Activated T-cell treated with anti-CD3 and anti-CD28 coated beads, Interleukin-2, amount 50 U/mL, for 4 hours (primary cell): ENCODE measurements at places on chromosomes 16 and 17. TPM values are rescaled to one million over a fixed set of nuclear protein-coding genes. Genes with fewer than 3 reads are reported as not detected.
A peak's percentile ranks its signal among the peaks of the same experiment; 100 is the strongest.

- DNase-seq, result no peak
Measured at GRCh38 chr17:19979917-19980770, 2.5 kb upstream of the AKAP10 start.

DNA sequence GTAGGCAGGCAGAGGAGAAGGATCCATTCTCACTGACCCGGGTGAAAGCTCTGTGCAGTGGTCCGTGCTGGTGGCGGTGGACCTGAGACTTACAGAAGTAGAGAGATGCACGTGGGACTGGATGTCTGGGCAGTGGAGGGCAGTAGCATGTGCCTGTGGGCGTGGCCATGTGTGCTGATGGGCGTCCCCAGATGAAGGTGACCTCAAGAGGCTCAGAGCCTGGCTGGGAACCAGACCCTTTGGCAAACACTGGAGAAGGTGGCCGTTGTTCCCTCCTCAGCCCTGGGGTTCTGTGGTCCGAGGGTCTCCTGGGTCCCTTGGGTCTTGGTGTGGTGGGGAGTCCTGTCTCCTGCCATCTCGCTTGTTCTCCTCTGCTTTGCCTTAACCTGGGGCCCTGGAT is 15.6 kb downstream of the WSCD1 start:
- no peak for DNase-seq

DNA sequence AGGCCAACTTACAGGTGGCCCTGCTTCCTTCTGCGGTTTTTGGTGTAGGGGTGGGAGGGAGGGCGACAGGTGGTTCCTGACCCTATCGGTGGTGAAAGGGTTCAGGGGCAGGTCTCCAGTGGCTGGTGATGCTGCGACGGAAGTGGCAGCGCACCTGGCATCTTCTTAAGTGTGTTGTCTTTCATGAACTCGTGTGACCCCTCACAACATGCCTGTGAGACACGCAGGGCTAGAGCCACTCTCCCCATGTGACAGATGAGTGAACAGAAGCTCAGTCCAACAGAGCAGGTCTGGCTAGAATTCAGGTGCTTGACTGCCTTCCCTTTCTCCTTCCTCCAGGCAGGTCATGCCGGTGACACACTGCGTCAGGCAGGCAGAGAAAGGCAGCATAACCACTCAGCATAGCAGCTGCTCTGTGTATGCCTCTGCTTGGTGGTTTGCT is 8.0 kb downstream of the TNFAIP1 start:
- no peak for DNase-seq

- DNase-seq, result no peak
Measured at GRCh38 chr17:7716901-7717755, at the start of gene DNAH2. Gene DNAH2, plus strand, starts transcription at chr17:7717744. Its CDS starts 1,991 bp downstream, at chr17:7719735.

DNA sequence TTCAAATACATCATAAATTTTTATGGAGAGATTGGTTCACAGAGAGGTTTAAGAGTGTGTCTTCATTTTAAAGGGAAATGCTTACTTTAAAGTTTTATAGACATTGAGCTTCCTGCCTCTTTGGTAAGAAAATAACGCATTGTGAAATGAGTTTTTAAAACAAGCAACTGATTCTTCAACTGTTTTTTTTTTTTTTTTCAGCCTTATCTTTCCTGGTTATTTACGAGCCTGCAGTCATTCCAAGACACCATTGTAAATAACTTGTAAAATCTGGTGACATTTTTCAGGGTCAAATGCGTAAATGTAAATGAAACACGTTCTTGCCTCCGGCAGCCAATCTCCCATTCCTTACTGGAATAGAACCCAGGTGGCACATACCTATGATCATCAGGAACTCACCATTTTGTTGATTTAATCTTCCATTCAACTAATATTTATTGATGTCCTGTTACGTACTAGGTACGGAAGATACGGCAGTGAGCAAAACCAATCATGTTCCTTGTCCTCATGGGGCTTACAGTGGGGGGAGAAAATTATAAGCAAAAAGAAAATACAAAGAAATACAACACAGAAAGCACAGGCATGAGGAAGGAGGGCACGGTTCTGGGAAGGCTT is 33.2 kb upstream of the CDYL2 start:
- DNase-seq, result no peak

DNA sequence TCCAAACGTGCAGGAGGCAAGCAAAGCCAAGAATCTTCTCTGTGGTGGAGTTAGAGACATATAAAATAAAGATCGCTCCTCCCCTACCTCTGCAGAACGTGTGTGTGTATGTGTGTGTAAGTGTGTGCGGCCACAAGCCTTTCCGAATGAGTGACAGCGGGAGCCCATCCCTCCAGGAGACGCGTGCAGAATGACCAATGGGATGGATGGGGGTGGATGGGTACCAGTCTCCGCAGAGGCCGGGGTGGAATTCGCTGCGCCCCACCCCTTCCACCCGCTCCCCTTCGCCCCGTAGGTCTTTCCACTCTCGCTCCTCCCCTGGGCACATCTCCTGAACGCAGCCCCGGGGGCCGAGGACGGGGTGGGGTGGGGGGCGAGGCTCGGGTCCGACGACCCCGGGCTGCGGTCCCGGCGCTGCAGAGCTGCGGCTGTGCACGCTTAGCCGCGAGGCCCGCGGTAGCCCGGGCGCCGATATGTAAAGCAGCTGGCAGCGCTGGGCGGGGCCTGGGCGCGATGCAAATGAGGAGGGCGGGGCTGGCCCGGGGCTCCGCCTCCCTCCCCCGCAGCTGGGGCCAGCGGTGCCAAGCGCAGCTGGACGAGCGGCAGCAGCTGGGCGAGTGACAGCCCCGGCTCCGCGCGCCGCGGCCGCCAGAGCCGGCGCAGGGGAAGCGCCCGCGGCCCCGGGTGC is at the start of gene PRKCB:
TSS of gene PRKCB (plus strand) at position 594 of the 688 bp plus-strand sequence.
- peak; percentile 88 for DNase-seq

- DNase-seq, result no peak
Measured at GRCh38 chr17:31476525-31477416, 85.3 kb downstream of the RAB11FIP4 start.

GRCh38 chr16:88705076-88705684 is 1.0 kb downstream of the RNF166 start:
- DNase-seq, result no peak

- DNase-seq, result no peak
Measured at GRCh38 chr17:6940186-6940649, 55.6 kb upstream of the ALOX12 start.

DNA sequence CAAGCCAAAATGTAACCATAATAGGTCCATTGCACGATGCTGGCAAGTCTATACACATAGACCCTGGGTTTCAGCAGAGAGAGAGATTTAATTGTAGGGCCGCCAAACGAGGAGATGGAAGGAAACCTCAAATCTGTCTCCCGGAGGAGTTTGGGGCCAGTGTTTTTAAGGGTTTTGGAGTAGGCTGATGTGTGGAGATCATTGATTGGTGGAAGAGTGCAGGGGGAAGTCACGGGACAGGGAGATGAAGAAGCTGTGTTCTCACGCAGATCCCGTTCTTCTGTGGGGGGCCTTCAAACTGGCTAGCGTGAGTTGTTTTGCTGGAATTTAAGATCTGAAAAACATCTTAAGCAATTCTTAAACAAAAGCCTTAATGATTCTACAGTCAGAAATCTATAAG is 84.8 kb downstream of the KATNIP start:
- no peak for DNase-seq

GRCh38 chr17:47189732-47190237 is 690 bp upstream of the CDC27 start:
- DNase-seq, result no peak

DNA sequence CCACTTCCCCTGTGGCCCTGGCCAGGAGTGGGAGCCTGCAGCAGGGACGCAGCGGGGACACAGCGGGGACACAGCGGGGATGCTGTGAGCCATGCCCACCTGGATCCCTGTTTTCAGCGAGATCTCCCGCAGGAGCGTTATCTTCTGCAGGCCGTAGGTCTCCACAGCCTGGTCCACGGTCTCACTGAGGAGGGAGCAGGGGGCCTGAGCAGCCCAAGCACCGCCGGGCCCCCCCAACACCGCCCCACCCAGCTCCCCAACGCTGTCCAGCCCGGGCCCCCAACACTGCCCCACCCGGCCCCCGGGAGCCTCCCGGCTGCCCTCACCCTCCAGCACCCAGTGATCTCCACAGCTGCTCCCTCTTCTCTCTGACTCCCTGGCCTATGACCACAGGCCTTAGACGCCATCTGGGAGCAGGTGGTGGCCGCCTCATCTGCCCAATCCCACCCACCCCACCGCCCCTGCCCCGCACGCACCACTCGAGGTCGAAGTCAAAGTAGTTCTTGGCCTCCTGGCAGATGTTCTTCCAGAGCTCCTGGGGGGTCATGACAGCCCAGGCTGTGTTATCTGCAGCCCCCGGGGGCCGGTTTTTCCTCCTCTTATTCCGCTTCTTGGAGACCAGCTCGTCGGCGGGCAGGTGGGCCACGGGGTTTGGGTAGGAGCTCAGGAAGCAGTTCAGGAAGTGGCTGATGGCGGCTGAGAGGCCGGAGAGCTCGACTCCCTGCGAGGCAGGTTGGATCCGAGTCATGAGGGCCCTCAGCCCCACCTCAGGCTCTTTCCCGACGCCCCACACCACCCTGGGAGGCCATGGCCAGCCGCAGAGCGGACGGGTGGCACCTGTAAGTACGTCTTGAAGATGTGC is 17.0 kb downstream of the CLUH start:
- no peak for DNase-seq

GRCh38 chr17:55348749-55349354 is 72.8 kb downstream of the MMD start:
- DNase-seq, result peak; percentile 9

- DNase-seq, result peak; percentile 52
Measured at GRCh38 chr17:78252111-78252634, 20.7 kb downstream of the TMEM235 start.

- no peak for DNase-seq
Measured at GRCh38 chr16:66007717-66008116, 358.8 kb upstream of the CDH5 start.

DNA sequence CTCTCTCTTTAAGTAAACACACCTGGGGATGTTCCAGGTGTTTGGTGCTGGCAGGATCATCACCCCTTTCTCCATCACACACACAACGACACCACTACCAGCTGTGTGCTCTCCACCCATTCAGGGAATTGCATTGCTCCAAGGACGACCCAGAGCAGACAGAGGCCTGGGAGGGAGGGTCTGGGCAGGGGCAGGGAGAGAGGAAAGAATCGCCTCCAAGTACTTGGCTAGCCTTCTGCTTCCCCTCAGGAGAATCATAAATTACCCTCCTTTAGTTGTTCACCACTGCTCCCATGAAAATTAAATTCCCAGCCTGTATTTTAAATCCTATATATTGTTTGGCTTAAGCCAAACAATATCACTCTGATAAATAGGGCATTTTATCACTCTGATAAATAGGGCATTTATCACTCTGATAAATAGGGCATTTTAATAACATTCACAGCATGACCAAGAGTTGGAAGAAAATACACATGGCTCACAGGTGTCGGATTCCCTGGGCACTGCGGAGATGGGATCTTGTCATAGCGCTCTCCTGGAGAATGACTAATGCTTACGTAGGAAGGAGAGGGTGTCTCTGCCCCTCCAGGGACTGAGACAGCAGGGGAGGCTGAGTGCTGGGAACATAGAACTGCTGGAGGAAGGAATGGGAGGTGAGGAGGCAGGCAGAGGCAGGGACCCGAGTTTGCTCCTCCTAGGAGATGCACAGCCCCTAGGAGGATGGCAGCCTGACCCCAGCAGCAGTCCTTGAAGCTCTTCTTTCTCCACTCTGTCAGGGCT is 673.6 kb downstream of the HS3ST4 start:
- DNase-seq, result no peak

DNA sequence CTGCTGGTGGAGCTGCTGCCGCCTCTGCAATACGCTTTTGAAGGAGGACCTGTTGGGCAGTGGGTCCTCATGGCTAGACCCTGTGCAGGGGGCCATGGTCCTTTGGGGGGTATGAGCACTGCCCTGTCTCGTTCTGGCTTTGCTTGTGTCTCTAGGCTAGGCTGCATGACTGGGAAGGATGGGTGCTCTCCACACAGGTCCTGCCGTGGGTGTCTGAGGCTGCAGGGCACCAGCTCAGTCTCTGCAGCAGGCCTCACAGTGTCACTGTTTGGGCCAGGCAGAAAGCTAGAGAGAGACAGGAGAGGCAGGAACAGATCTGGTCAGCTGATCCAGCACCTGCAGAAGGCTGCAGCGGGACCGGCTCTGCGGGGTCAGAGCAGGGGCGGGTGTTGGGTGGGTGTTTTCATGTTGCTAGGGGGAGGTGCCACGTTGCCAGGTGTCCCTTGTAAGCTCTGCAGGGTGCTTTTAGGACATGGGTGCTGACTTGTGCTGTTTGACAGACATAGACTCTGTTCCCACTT is 111.4 kb downstream of the SNX29 start:
- no peak for DNase-seq

- DNase-seq, result no peak
Measured at GRCh38 chr16:24505959-24506358, 33.4 kb upstream of the RBBP6 start.

GRCh38 chr16:89561142-89561883 is 831 bp downstream of the RPL13 start:
- no peak for DNase-seq

The SOX15 gene
- 0.20 TPM for total RNA-seq

The ASIC2 gene
- total RNA-seq, result not detected

The RNF227 gene
- 5.5 TPM for total RNA-seq

The MAP2K6 gene
- 0.71 TPM for total RNA-seq

The CD300E gene
- not detected for total RNA-seq

The CDH11 gene
- 0.66 TPM for total RNA-seq

The CD300H gene
- not detected for total RNA-seq
